Gastrocnemius medialis (tissue), 4 donors: ENCODE measurements at places on chromosomes 4 and X. TPM values are rescaled to one million over a fixed set of nuclear protein-coding genes. Genes with fewer than 3 reads are reported as not detected.

The FGFBP2 gene
- 0.31 TPM for total RNA-seq

The CFAP99 gene
- not detected for total RNA-seq

The LPAR4 gene
- total RNA-seq: not detected

The MAGEA6 gene
- not detected for total RNA-seq

The SOD3 gene
- 7.7 TPM for total RNA-seq

The PABPC4L gene
- 0.39 TPM for total RNA-seq

The TLR6 gene
- 0.55 TPM for total RNA-seq

The AFP gene
- not detected for total RNA-seq

The HTR2C gene
- not detected for total RNA-seq

The TMEM31 gene
- not detected for total RNA-seq

The SULT1E1 gene
- total RNA-seq: not detected

The USP27X gene
- total RNA-seq: 2.0 TPM

The IQCM gene
- not detected for total RNA-seq

The HELT gene
- not detected for total RNA-seq

The IL3RA gene
- total RNA-seq: 8.0 TPM

The ANOS1 gene
- 27.8 TPM for total RNA-seq

The AKAP14 gene
- total RNA-seq: not detected

The HPGD gene
- 1.2 TPM for total RNA-seq

The GRIA3 gene
- 0.09 TPM for total RNA-seq

The RAB9B gene
- 5.7 TPM for total RNA-seq

The ARHGEF38 gene
- total RNA-seq: not detected

The PAGE2B gene
- total RNA-seq: not detected

The ZNF711 gene
- total RNA-seq: 0.64 TPM

The MAGEA12 gene
- total RNA-seq: not detected

The PACRGL gene
- total RNA-seq: 13.4 TPM

The ADH1C gene
- 27.0 TPM for total RNA-seq

The HTRA3 gene
- total RNA-seq: 22.2 TPM

The FGF13 gene
- total RNA-seq: 13.5 TPM

The SATL1 gene
- not detected for total RNA-seq

The CT83 gene
- not detected for total RNA-seq

The TLL1 gene
- total RNA-seq: 1.3 TPM

The GPRASP3 gene
- 2.7 TPM for total RNA-seq

The P2RY10 gene
- total RNA-seq: 1.6 TPM

The SPANXA2 gene
- not detected for total RNA-seq

The FMR1NB gene
- not detected for total RNA-seq
